ENCODE measurements at places on chromosomes 1 and 21.

DNA sequence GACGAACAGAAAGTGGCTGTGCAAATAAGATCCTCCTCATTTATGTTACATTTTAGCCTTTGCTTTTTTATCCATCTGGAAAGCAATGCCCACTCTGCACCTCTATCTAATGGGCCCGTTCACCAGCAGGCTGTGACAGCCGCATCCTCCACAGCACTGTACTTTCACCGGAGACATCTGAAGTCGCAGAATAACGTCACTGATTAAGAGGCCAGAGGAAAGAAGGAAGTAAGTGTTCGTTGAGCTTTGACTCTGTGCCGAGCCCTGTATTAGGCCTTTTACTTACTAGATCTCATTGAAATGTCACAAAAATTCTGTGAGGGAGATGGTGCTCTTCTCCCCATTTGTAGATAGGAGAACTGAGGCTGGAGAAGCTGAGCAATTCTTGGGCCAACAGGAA lies 62.3 kb downstream of the KAZN start:
- no peak for DNase-seq

- DNase-seq, result no peak
Measured at GRCh38 chr1:25137521-25138395, 94.5 kb downstream of the SYF2 start.

DNA sequence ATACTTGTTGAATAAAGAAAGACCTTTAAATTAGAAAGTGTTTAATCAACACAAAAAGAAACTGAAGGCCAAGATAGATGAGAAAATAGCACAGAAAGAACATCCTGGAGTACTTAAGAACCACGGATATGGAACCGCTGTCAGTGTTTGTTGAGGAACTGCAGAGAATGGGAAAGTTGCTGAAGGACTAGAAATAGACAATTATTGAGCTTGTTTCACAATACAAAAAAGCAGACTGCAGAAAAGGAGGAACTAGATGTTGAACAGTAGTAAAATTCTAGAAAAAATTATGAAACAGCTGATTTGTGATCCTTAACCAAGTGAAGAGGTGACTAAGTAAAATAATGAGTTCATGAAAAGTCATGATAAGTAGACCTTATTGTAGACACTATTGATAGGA lies 29.7 kb downstream of the MYSM1 start:
- no peak for DNase-seq

- no peak for DNase-seq
Measured at GRCh38 chr1:94708299-94708685, 111.9 kb upstream of the SLC44A3 start.

- no peak for DNase-seq
Measured at GRCh38 chr1:215043401-215043800, 39.1 kb upstream of the KCNK2 start.

- no peak for DNase-seq
Measured at GRCh38 chr1:219774386-219774785, 154.0 kb downstream of the SLC30A10 start.

- peak; percentile 83 for DNase-seq
Measured at GRCh38 chr1:56297904-56298303, 281.5 kb downstream of the PLPP3 start.

DNA sequence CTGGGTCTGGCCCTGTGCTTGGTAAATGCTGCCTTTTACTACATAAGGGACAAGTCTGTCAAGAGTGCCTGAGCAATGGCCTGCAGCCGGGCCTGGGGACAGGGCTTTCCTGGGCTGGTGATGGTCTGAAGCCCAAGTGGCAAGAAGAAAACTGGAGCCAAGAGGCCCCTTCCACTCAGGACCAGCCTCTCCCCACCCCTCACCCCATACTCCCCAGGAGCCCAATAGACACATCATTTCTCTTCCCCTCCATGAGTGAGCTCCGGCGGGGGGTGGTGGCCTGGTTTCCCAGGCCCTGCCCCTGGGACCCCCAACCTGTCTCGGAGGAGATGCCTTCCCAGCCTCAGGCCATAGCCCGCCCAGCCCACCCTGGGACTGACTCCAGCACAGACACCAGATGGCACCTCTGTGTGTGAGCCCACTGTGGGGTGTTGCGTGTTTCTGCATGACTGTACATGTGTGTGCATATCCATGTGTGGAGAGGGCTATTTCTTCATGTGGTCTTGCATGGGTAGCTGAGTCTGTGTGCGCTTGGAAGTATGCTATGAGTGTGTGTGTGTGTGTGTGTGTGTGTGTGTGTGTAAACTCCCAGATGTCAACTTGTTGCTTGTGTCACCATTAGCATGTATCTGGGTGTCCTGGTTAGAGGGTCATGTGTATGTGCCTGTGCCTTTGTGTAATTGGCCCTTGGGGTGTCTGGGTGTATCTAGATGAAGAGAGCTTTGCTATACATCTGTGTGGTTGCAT lies 14.3 kb upstream of the LRP8 start:
- no peak for DNase-seq

DNA sequence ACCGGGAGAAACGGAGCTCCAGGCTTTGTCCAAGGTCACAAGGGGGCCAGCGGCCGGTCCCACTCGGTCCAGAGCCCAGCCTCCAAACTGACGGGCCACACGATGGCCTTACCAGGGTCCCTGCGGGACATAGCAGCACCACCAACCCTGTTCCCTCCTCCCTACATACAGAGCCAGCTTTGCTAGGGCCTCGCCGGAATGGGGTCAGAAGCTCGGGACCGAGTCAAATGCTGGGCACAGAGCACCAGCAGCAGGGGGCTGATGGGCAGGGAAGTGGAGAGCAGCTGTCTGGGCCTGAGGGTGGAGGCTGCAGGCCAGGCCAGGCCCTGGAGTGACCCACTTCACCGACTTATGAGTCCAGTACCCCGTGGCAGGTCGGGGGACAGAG lies 14.9 kb upstream of the TTC39A start:
- DNase-seq, result no peak

- no peak for DNase-seq
Measured at GRCh38 chr1:106290805-106291501, 765.5 kb upstream of the PRMT6 start.

GRCh38 chr1:89608319-89608983 lies 24.5 kb upstream of the LRRC8C start:
- DNase-seq, result no peak

- DNase-seq, result no peak
Measured at GRCh38 chr1:75708910-75709309, 15.6 kb upstream of the ACADM start.

- DNase-seq, result no peak
Measured at GRCh38 chr1:81129776-81130175, 671.0 kb upstream of the ADGRL2 start.

GRCh38 chr21:39148975-39149374 lies 34.3 kb downstream of the PSMG1 start:
- DNase-seq, result no peak

GRCh38 chr1:153774780-153775457 lies at the start of gene SLC27A3:
TSS of gene SLC27A3 (plus strand) at chr1:153775407. CDS start at chr1:153775498, 91 bp downstream.
- no peak for DNase-seq

DNA sequence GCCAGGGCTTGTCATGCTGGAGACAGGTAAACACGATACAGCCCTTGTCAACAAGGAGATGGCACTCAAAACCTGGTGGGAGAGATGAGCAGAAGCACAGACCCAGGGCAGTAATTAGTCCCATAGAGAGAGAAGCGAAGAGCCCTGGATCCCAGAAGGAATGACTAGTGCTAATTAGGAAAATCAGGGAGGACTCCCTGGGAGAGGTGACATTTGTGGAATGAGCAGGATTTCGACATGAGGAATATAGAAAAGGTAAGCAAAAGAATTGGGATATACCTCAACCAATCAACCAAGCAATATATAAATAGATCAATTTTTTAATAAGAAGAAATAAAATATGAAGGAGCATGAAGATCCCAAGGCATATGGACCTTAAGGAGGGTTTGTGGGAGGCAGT lies 98.5 kb upstream of the GJB5 start:
- DNase-seq, result no peak

- DNase-seq, result no peak
Measured at GRCh38 chr1:16441282-16441665, 750 bp downstream of the NECAP2 start.

DNA sequence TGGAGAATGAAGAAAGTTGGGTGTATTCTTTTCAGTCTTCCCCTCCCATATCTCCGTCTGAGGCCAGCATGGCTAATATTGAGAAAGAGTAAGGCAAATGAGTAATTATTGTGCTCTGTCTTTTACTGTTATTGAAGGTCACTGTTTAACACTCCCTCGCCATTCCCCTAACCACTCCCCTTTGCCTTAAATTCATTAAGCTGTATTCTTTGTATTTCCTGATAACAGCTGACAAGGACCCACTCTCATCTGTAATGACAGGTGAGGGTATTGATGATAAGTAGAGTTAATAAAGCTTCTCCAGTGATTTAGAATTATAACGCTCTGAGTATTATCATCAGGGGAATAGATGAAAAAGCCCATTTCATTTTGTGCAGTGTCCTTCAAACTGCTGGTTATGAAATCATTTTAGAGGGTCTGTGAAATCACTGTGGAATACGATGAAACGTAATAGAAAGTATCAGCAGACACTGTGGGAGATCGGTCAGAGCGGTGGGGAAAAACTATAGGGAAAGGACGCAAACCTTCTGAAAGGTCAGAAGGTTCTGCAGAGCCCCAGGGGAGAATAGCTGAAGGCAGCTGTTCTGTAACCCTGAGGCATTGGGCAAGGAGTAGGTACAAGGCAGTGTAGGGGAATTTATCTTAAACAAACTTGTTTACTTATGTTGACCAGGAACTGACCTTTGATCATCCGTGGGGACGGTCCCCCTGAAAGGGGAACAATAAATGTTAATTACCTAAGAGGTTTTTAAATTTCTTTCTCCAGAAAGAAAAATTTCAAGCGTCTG lies 46.3 kb upstream of the CACYBP start:
- peak; percentile 62 for DNase-seq

DNA sequence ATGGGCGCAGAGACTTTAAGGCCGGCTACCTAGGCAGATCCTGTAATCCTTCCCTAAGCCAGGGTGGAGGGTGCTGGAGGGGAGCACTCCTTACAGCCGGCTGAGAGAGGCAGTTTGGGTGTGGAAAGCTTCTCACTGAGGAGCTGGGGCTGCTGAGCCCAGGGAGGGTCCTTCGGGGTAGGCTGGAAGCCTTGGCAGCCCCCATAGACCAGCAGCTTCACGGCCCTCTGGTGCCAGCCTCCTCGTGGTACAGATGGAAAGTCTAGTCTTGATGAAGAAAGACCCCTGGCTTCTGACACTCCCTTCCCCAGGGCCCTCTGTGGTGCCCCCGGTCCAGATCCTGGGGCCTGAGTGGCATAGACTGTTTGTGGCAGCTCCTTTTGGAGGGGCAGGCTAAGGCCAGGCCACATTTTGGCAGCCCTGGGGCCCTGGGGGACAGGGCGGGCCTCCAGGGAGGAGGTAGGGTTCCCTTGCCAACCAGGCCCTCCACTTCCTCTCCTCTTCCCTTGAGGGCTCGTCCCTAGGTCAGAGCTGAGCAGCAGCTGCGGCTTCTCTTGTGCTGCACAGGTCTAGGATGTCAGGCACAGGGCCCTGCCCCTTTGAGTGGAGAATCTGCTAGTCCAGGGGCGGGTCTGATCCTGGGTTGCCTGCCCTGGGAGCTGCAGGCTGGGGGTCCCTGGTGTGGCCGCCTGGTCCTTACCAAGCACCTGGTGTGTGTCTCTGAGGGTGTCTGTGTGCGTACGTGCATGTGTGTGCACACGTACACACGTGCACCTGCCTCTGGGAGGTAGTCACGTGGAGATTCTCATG lies 4.8 kb downstream of the AMPD2 start:
- DNase-seq, result no peak

DNA sequence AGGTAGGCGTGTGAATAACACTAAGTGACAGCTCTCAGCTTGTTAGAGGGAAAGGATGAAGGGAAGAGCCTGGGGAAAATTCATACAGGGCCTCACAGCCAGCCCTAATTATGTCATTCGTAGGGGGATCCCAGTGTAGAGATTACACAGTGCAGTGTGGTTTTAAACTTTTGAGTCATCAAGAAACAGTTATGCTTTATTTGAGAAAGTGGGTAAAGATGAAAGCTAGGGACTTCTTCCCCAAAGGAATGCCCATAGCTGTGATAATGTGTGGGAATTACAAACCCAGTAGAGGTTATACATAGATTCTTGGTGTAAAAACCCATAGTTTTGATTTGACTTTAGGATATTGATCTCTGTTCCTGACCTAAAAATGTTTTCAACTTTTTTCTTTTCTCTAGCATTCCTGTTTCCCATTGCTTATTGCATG lies 1.9 kb downstream of the TTF2 start:
- DNase-seq, result no peak

- no peak for DNase-seq
Measured at GRCh38 chr1:68234094-68234493, 1.8 kb upstream of the WLS start.

DNA sequence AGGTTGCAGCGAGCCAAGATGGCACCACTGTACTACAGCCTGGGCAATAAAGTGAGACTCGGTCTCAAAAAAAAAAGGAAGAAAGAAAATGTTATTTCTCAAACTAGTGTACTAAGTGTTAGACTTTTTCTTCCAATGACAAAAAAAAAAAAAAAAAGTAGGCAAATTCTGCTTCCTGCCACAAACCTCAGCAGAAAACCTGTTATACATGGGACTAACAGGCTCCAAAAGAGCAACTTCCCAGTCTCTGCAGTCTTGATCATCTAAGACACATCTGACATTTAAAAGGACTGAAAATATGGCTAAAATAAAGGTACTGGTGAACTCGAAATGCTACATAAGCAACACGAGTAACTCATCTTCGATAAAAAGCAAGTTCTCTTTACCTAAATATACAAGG lies 59.6 kb downstream of the HSF2BP start:
- no peak for DNase-seq

GRCh38 chr1:221823149-221823548 lies 81.3 kb upstream of the DUSP10 start:
- no peak for DNase-seq

- DNase-seq, result no peak
Measured at GRCh38 chr1:237613984-237614383, 276.7 kb downstream of the ZP4 start.

DNA sequence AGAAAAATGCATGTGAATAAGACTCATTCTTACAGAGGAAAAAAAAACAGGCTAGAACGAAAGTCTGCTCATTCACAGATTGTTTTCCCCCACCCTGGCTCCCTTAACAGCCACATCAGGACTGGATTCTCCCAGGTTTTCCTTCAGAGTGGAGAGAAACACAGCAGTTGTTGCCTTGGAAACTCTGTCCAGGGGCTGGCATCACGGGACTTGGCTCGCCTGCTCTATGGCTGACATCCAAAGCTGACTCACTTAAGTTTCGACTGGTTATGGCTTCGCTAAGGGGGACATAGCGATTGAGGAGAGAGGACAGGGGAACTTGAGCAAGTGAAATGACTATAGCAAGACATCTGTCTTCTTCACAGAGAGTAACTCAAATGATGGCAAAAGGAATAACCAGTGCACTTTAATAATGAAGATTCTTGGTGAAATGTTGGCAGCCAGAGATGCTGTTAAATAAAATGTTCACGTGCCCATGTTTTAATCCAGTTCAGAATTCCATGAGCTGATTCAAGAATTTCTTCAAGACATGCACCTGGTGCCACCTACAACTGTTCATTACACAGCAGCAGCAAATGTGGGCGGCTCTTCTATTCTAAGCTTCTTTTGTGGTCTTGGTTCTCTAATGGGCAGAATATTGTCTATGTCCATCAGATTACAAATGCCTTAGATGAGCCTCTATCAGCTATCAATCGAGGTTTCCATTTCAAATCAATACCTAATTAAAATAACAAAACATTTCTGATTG lies 21.8 kb downstream of the MIS18A start:
- DNase-seq, result no peak
